Common myeloid progenitor, CD34-positive (primary cell): ENCODE measurements at places on chromosomes 12 and 14.

- DNase-seq, result peak; percentile 96
These were observed 6.4 kb upstream of the RABGGTA start for GRCh38 chr14:24277606-24278321.

DNA sequence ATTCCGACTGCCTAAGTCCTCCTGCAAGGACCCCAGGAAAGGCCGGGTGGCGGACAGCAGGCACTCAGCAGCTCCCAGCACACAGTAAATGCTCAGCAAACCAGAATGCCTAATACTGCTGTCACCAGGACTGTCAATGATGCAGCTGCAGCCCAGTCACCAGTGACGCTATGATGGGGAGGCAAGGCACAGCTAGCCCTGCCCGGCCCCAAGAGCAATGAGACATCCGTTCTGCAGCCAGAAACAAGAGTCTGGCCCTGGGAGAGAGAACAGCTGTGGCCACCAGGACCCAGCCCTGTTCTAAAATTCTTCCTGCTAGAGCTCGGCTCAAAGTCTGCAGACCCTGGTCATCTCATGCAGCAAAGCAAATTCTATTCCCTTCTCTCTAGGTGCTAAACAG is 69.8 kb downstream of the NCOR2 start:
- DNase-seq, result no peak

- no peak for DNase-seq
These were observed 31.5 kb downstream of the EPS8 start for GRCh38 chr12:15757553-15758255.

DNA sequence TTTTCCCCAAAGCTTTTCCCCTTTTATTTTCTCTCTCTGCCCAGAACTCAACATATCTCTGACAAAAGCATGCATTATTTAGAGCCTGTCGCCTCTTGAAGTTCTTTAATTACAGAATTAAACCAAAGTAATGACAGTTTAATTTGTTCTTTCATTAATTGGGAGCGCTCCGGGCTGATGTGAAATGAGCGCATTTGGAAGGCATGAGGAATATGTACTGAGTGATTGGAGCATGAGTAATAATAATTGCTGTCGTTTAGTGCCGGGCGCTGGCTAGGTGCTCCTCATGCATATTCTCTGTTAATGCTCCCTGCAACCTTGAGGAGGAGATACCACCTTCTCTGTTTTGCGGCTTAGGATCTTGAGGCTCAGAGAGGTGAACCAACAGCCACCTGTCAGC is 120.5 kb downstream of the SLC25A47 start:
- no peak for DNase-seq

DNA sequence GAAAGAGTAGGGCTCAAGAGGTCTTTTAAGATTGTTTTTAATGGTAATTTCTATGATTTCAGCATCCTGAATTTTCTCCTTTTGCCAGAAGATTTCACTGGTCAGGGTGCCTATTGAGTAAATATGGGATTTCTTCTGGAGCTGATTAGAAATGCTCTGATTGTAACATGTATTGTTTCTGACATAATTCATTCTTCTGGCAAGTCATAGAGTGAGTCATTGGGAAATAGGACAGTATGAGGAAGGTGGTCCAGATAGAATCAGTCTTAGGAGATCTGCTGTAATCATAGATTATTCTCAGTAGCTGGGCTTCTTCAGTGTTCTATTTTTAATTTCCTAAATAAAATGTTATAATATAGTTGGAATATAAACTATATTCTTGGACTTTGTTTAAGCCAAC is 182.0 kb upstream of the NAV3 start:
- DNase-seq, result no peak

- no peak for DNase-seq
These were observed 2.7 kb downstream of the TCTN1 start for GRCh38 chr12:110616471-110617115.

DNA sequence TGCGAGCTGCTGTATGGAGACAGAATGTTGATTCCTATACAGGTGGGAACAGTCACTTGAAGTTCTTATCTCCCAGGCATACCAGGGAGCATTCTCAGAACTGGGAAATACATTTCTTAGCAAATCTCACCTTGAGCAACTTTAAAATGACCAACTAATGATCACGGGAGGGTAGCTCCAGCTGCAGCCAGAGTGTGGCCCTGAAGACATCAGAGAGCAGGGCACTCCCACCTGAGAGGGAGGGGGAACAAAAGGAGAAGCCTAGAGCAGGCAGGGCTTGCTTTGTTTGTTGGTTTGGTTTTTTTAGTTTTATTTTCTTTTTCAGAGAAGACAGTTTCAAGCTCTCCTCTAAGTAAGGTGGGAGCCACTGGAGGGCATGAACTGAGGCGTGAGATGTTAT is 101.1 kb downstream of the OTX2 start:
- no peak for DNase-seq

- no peak for DNase-seq
These were observed 192.3 kb downstream of the ANO4 start for GRCh38 chr12:100986595-100987547.

DNA sequence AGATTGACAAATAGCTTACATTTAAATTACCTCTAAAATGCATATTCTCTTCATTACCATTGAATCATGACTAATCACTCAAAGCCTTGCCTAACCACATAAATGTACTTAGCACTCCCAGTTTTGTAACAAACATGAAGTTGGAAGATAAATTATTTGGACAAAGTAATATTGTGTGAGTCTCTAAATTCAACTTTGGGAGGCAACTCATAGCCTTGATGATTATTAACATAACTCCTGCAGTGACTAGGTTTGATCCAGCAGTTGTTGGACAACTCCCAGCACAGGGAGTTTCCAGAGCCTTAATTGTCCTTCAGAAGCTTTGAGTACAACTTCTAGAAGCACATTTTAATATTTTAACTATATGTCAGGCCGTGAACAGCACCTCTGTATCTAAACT is 153.4 kb upstream of the PDZRN4 start:
- no peak for DNase-seq

DNA sequence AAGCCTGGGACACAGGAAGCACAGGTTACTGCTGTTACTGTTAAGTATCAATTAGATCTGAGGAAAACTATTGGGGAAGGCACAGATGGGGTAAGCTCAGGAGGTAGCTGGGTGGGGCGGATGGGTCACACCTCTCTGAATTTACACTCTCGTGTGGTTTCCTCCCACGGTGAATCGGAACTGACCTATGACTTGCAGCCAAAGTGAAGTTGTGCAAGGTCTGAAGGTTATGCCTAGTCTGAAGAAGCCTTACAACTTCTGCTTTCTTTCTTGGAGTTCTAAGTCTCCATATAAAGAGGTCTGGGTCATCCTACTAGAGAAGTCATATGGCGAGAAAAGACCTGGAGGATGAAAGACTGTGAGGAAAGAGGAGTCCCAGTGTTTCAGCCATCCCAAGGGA is 25.6 kb upstream of the GPATCH2L start:
- DNase-seq, result no peak

DNA sequence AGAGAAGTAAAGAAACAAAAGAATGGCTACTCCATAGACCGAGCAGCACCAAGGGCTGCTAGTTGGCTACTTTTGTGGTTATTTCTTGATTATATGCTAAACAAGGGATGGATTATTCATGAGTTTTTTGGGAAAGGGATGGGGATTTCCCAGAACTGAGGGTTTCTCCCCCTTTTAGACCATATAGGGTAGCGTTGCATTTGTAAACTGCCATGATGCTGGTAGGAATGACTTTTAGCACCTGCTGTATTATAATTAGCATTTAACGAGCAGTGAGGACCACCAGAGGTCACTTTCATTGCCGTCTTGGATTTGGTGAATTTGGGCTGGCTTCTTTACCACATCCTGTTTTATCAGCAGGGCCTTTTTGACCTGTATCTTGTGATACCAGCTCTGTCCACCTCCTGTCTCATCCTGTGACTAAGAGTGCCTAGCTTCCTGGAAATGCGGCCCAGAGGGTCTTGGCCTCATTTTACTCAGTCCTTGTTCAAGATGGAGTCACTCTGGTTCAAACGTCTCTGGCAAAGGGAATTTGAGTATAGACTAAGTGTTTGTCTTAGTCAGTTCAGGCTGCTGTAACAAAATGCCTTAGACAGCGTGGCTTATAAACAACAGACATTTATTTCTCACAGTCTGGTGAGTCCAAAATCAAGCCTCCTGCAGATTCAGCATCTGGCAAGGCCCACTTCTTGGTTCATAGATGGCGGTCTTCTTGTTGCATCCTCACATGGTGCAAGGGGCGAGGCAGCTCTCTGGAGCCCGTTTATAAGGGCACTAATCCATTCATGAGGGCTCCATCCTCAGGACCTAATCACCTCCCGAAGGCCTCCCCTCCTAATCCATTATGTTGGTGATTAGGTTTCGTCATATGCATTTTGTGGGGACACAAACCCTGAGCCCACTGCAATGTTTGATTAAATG is 348.3 kb upstream of the SFSWAP start:
- no peak for DNase-seq

DNA sequence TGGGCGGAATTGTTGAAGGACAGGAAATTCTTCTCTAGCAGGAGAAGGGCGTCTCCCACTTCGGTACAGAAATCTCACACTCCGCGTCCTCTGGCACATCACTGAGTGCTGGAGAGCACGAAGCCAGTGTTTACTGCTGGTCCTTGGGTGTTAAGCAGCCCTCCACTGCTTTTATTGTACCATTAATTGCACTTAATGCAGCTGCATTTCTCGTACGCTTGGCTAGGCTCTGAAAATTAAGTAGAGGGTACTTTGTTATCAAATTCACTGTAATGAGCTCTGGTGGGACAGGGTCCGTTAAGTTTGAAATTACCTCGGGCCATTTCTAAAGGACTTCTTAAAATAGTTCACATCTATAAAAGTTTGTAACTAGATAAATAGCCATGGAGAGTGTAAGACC is 411.2 kb downstream of the NPAS3 start:
- DNase-seq, result no peak

DNA sequence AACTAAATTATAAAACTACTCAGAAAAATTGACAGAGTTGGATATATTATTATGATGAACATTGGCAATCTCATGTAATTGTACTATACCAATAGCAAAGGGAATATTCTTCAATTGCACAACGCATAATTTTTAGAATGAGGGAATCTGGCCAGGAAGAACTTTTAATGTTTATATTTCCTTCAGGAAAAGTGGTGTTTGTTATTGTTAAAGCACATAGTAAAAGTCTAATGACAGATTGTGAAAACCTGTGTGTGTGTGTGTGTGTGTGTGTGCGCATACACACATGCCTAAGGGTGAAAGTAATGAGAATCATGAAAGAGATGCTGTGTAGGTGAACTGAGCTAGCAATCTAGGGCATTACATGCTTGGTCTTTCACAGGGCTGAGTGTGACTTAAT is 877.7 kb downstream of the SLC6A15 start:
- DNase-seq, result no peak

DNA sequence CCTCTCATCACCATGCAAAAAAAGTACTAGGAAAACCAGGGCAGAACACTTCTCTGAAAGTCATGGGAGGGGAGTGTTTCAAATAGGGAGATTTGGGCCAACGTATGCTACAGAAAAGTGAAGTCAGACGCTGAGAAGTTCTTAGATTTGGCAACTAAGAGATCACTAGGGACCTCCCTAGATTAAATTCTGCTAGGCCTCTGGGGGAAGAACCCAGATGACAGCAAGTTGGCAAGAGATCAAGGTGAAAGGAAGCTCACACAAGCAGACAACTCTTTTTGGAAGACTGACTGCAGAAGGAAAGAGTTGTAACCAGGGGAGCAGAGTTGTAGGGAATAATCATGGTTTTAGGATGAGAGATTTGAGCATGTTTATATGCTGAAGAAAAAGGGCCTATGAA is 20.7 kb downstream of the IQSEC3 start:
- no peak for DNase-seq

GRCh38 chr14:93869427-93869826 is 57.7 kb upstream of the FAM181A start:
- DNase-seq, result no peak

GRCh38 chr12:93823616-93824391 is 146.6 kb downstream of the CRADD start:
- peak; percentile 52 for DNase-seq

- DNase-seq, result no peak
These were observed 325.5 kb downstream of the DPF3 start for GRCh38 chr14:72568296-72568992.

DNA sequence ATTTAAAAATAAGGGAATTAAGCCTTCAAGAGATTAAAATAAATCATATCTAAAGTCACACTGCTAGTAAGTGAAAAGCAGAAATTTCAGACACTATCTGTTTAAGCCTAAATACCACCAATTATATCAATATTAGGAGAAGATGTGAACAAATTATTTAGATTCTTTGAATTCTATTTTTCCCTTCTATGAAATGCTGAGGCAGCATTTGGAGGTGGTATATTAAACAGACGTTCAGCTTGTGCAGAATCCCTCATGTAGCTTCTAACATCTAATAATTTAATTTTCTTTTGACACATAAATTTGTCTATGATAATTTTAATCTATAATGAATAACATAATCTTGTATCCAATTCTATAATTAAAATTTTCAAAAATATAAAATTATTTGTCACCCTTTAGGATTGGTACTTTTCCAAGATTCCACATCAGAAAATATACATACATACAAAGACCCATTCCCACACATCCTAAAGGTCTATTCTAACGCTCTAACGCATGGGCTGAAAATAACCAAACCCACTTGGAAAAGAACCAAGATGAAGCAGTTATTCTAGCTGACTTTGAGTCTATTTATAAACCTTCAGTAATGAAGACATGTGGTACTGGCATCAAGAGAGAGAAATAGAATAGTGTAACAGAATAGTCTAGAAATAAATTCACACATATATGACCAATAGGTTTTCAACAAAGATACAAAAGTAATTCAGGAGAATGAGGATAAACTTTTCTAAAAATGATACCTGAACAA is 751.8 kb downstream of the GALC start:
- no peak for DNase-seq

- peak; percentile 87 for DNase-seq
These were observed 6.2 kb upstream of the SLC15A4 start for GRCh38 chr12:128829861-128830504.

GRCh38 chr12:18861287-18861858 is 123.5 kb downstream of the CAPZA3 start:
- DNase-seq, result peak; percentile 14

GRCh38 chr12:43285159-43285598 is 266.8 kb downstream of the ADAMTS20 start:
- DNase-seq, result no peak

DNA sequence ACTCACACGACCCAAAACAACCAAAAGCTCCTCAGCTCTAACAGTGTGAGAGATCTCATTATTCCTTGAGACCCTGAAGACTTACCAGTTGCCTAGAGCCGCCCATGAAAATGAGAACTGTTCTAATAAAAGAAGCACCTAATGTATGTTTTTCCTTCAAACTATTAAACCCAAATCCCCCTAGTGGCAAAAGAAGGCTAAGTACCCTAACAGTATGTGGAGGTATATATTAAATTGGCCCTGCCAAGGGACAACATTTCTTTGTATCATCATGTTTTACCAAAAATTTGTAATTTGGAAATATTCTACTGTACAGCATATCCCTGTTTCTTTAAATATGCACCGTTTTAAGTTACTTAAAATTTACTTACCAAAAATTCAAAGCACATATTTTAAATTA is 38.0 kb upstream of the PPFIA2 start:
- peak; percentile 35 for DNase-seq
